ENCODE measurements at places on chromosomes 16 and 17.

DNA sequence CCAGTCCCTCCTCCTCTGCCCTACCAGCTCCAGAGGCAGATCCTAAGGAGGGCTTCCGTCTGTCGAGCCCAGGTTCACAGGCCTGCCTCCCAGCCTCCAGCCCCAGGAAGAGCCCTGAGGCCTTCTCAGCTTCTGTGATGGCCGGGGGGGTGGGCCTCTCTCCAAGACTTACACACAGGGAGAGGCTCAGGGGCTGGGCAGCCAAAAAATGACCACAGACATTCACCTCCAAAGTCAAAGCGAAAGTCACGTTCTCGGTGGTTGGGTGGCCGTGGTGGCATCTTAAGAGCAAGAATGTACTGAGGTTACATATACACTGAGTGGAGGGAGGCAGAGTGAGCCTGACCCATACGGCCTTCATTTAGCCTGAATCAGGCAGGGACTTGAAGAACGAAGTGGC, 119.1 kb downstream of the CCDC182 start:
- DNase-seq, result no peak

DNA sequence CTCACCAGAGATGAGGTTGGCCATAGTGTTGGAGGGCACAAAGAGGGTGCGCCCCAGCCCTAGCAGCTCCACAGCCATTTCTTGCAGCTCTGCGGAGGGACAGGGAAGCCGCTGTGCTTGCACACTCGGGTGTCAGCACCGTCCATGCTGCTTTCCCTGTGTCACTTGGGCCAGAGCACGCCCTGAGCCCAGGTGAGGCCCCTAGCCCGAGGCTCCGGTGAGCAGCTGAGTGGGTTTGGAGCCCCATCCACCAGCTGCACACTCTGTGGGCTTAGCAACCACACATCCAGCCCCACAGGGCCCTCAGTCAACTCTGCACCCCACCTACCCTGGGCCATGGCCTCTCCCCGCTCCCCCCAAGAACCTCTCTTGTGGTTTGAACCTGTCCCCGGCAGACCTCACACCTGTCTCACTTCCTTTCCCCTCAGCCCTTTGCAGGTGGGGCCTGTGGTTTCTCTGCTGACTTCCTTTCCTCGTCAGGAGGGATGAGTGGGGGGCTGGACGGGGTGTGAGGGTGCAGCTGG, 20.7 kb downstream of the TMEM235 start:
- peak; percentile 50 for DNase-seq

DNA sequence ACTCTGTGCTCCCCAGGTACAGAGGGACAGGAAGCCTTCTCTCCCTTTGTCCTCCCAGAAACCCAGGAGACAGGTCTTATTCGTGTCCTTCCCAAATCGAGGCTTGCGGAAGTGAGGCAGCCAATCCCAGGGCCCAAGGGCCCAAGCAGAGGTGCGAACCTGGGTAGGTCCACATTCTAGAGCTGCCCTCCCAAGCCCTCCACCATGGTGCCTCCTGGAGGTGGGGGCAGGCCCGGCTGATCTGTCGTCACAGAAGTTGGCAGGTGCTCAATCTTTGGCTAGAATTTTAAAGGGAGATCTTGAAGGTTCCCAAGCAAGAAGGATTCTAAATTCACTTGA, 21.5 kb downstream of the MRC2 start:
- no peak for DNase-seq

DNA sequence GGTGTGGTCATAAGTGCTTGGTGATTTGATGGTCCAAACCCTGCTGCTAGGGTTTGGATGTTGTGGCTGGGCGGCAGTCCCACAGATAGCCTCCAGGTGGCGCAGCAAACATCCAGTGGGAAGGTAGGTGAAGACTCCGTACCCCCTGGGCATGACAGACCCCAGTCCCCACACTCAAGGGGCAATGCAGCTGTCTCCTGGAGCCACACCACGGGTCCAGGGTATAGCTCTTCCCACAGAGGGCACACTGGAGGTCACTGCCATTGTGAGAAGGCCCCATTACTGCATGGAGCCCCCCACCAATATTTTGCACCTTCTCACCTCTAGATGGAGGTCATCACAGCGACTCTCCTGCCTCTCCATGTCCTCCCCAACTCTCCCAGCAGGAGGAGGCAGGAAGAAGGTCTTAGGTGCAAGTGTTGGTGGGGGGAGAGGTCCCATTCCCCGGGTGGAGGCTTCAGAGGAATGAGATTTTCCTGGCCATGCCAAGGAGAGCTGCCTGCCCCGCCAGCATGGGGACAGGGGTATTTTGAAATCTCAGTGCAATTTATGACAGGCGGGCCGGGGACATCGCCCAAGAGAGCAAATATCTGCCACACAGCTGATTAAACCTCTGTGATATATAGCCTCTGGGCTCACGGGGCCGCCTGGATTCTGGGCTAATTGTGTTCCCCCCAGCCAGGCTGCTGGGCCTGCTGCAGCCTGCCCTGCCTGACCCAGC, 17.1 kb upstream of the C17orf113 start:
- DNase-seq, result peak; percentile 64

- DNase-seq, result no peak
Observed at GRCh38 chr17:39678340-39679116, 9.3 kb downstream of the PGAP3 start.

- no peak for DNase-seq
Observed at GRCh38 chr17:38970128-38970527, 2.9 kb upstream of the FBXO47 start.

- peak; percentile 48 for DNase-seq
Observed at GRCh38 chr17:81665205-81666091, 957 bp downstream of the OXLD1 start.

GRCh38 chr16:10386517-10387100, 748 bp downstream of the ATF7IP2 start:
- no peak for DNase-seq

GRCh38 chr16:88596483-88596882, 26.3 kb downstream of the ZC3H18 start:
- no peak for DNase-seq

- no peak for DNase-seq
Observed at GRCh38 chr17:19306160-19307111, 56.1 kb downstream of the B9D1 start.

- DNase-seq, result no peak
Observed at GRCh38 chr16:47660540-47660939, 199.4 kb downstream of the PHKB start.

DNA sequence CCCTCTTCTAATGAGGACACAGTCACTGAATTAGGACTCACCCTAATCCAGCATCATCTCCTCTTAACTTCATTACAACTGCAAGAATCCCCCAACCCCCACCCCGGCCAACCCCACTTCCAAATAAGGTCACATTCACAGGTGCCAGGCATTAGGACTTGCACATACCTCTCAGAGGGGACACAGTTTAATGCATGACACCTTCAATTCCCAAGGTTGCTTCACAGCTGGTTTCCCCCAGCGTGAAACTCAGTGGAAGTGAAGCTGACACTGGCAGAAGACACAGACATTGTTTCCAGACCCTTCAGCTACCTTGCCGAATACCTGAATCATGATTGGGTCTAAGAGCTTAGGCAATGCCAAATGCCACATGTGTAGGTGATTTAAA, 217.0 kb upstream of the DYNLRB2 start:
- no peak for DNase-seq

DNA sequence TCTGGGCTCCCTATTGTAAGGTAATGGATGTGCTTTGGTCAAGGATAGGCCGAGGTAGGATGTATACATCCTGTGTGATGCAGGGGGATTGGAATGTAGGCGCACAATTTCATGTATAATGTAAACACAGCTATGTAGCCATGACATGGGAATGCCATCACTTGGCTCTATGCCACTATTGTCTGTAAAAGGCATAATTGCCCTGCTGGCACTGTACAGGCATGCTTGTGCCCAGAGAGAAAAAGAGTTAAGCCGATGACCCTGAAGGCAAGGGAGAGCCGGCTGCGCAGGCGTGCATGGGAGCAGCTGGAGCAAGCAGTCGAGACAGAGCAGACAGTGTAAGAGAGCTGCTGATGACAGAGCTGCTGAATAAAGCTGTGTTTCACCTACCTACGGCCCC, 212.5 kb upstream of the CPHXL start:
- no peak for DNase-seq
